ENCODE measurements at places on chromosomes 7 and 10.
A peak's percentile ranks its signal among the peaks of the same experiment; 100 is the strongest.

- DNase-seq, result no peak
Measured at GRCh38 chr7:137206770-137207169, 136.8 kb downstream of the PTN start.

GRCh38 chr7:123537026-123537642, 2.7 kb upstream of the IQUB start:
- peak; percentile 11 for DNase-seq

GRCh38 chr10:116621476-116621875, 723 bp downstream of the PNLIPRP2 start:
- DNase-seq, result no peak

GRCh38 chr10:71256661-71257318, 44.4 kb downstream of the UNC5B start:
- no peak for DNase-seq

GRCh38 chr7:132368246-132368900, 207.9 kb downstream of the PLXNA4 start:
- no peak for DNase-seq

DNA sequence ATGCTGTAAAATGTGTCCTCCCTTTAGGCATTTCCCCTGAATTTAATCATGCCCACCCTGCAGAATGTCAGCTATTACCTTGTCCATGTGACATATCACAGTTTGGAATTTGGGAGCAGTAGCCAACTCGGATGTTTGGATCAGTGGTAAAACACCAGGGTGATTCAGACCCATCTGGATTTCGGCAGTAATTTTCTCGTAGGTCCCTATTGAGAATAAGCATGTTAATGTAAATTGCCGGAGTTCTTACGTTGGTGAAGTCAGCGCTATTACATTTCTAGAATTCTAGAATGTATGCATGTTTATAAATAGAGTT, 44.1 kb downstream of the HGF start:
- peak; percentile 97 for DNase-seq

DNA sequence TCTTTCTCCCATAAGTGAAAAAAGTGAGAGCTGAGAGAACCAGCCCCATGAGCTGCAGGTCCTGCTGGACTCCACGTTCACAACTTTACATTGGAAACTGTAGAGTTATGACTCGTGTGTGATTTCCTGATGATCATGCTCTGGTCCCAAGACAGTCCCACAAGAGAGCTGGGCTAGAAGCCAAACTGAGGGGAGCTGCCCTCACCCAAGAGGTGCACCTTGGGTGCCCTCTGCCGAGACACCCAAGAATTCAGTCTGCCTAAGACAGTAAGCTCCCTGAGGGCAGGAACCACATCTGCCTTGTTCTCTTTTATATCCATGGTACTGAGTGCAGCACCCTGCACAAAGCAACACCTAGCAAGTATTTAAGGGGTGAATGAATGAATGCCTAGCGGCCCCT, 112.8 kb upstream of the SFMBT2 start:
- DNase-seq, result no peak

GRCh38 chr10:86654411-86655172, at the start of gene OPN4:
OPN4 (plus strand) TSS chr10:86654547; CDS start chr10:86654784, 237 bp downstream.
- peak; percentile 48 for DNase-seq

GRCh38 chr7:19930051-19930450, 156.6 kb upstream of the TMEM196 start:
- no peak for DNase-seq

DNA sequence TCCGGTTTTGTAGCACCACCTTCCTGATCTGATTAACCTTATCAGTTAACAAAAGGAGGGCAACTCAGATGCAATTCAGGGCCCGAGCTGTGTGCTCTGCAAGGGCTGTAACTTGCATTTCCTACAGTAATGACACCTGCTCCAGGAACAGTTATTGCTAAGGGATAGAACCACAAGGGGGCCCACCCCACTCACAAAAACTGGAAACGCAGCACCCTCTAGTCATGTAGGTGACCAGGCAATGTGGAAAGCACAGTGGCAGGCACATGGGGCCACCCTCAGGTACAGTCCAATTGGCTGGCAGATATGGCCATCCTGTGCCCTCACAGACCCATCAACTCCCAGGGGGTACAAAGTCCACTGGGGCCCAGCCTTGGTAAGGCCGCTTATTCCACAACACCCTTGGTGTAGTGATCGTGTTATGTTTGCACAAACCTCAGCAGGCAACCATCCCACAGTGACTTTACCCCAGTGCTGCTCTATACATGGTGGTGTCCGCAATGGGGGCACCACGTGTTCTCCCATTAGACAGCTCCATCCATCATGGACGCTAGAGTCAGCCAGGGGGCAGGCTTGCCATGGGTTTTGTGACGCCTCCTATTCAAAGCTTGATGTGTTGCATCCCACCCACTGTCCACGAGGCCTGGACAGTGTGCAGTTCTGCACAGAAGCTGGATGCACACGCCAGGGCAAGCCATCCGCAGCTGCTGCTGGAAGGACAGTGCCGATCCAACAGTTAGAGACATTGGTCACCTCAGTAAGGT, 9.4 kb downstream of the RNF133 start:
- no peak for DNase-seq

DNA sequence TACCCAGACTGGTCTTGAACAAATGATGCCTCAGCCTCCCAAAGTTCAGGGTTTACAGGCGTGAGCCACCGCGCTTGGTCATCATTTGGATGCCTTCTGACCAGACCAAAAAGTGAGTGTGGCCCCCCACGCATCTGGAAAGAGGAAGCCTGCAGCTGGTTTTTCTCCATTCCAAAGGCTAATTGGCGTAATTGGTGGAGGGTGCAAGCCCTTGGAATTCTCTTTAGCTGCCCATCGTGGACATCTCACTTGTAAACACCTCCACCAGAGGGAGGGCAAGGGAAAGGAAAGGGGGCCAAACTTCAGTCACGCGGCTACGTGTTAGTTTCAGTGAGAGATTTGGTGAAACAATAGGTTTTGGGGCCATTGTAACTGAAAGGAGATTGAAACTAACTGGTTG, 4.1 kb upstream of the ARHGAP21 start:
- DNase-seq, result peak; percentile 25

Measured in fibroblast of skin of right quadriceps (primary cell).